ENCODE measurements at places on chromosomes 3 and 15. TPM values are rescaled to one million over a fixed set of nuclear protein-coding genes. Genes with fewer than 3 reads are reported as not detected.

EEF1AKMT4 gene
- total RNA-seq, result 13.2 TPM

RTP3 gene
- total RNA-seq, result not detected

SCAP gene
- 31.5 TPM for total RNA-seq

ITPKA gene
- 1.9 TPM for total RNA-seq

CELSR3 gene
- 5.4 TPM for total RNA-seq

SLC4A7 gene
- total RNA-seq, result 30.6 TPM

NR2F2 gene
- 27.1 TPM for total RNA-seq

USP13 gene
- total RNA-seq, result 11.0 TPM

NPAP1 gene
- total RNA-seq, result not detected

EPHA3 gene
- total RNA-seq, result not detected
